ENCODE measurements at places on chromosomes 13 and 19. TPM values are rescaled to one million over a fixed set of nuclear protein-coding genes. Genes with fewer than 3 reads are reported as not detected.

DNA sequence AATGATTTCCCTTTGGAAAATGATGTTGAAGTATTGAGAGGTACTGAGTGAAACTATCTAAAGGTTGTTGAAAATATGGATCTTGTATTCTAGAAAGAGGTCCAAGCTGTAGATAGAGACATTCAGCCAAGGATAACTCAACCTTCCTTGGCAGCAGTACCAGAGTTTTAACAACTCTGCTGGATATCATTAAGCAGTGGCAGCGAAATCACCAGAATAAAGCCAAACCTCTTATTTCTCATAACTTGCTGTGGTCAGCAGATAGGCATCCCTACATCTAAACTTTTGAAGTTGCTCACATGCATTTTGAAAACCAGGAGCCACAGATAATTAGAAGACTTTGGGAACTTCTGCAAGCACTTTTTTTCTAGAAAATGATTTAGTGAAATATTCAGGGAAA is 559.8 kb downstream of the IRS2 start:
- DNase-seq, result no peak

- no peak for DNase-seq
Measured at GRCh38 chr13:85993567-85993966, 194.3 kb upstream of the SLITRK6 start.

DNA sequence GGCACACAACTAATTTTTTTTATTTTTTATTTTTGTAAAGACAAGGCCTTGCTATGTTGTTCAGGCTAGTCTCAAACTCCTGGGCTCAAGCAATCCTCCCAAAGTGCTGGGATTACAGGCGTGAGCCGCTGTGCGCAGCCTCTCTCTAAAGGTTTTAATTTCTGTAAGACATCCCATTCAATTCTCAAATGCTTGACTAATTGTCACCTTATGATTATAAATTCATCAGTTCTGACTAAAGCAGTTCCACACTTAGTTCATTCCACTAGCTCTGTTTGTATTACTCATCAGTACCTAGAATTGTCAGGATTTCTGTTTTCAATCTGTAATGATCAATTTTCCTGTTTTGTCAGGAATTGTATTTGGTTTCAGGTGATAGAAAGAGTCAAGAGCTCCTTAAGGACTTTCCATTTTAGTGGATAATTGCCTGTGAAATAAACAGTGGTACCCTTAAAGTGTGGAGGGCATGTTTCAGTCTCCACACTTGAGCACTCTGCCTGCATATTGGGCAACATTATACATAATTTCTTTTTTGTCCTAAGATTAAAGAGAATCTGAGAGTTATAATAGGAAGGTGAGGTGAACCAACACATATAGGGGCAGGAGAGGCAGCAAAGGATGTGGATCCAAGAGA is 27.6 kb downstream of the GPALPP1 start:
- no peak for DNase-seq

GRCh38 chr13:50401049-50401505 is 385.8 kb downstream of the KCNRG start:
- no peak for DNase-seq

DNA sequence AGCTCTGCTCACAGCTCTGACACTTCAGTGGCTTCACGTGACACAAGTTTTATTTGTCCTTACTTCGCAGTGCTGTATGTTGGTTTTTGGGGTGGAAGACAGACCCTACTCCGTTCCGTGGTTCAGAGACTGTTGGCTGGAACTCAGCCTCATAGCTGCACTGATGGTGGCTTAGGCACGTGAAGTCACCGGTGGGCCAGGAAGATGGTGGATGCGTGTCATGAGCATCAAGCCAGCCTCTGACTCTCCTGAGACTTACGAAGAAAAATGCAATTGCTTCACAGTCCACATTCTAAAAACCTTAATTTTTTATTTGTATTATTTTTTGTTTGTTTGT is 161.4 kb upstream of the SOX1 start:
- DNase-seq, result no peak

The C1QTNF9 gene
- 3.0 TPM for total RNA-seq

The POU2F2 gene
- total RNA-seq, result 1.2 TPM
